AG10803 (cell line): ENCODE measurements at places on chromosomes 4 and X.

DNA sequence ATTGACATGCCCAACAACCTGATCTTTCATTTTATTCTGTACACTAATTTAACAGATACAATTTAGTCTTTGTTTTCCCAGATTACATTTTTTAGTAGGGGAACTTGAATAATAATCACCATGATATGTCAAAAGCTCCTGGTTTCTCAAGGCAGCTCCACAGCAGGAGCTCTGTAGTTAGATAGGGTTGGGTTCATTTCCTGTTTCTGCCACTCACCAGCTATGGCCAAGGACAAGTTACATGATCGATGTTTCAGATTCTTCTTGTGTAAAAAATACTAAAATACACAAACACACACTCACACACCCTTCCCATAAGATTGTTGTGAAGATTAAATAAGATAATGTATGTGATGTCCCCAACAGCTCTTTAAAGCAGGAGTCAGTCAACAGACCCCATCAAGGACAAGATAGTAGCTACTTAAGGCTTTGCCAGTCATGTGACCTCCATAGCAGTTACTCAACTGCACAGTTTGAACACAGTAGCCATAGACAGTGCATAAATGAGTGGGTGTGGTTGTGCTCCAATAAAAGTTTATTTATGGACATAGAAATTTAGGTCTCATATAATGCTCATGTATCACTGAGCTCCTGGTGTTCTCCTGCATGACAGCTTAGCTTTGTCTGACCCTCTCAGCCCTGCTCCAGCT is 18.4 kb downstream of the GUCY1A1 start:
- no peak for DNase-seq

- DNase-seq: peak; percentile 21
These were observed 6.9 kb downstream of the KLHL8 start for GRCh38 chr4:87213421-87214075.

- DNase-seq: no peak
These were observed 555.6 kb upstream of the FRG1 start for GRCh38 chr4:189385098-189385497.

- DNase-seq: no peak
These were observed 422.2 kb downstream of the INPP4B start for GRCh38 chr4:142423861-142424260.

DNA sequence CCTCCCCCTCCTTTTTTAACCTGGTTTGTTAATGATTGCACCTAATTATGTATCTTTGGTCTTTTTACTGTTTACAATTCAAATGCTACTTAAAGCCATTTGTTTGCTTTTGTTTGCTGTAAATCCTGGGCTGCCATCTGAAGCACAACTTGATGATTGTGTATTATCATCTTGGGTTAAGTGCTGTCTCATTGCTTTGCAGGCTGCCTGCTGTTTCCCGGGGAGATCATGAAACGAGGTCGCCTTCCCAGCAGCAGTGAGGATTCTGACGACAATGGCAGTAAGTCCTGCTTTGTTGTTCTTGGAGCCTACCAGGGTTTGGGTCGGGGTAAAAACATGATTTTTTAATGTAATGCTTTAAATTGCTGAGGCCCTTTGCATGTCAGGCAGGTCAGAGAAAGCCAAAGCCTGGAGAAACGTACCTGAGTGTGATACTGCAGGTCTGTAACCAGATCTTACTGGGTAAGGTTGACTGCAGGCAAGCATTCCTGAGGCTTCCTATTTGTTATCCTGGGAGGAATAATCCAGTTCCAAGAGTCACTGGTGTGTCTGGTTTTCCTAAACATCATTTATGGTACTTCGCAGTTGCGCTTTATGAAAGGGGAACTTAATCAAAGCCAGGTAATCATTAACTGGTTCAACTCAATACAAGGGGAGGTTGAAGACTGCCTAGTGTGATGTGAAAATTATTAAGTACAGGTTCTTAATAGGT is 22.2 kb downstream of the JADE1 start:
- DNase-seq: peak; percentile 20

GRCh38 chr4:23224684-23225420 is 532.1 kb downstream of the GBA3 start:
- DNase-seq: no peak

GRCh38 chrX:151929126-151929525 is 16.4 kb downstream of the MAGEA4 start:
- peak; percentile 3 for DNase-seq

DNA sequence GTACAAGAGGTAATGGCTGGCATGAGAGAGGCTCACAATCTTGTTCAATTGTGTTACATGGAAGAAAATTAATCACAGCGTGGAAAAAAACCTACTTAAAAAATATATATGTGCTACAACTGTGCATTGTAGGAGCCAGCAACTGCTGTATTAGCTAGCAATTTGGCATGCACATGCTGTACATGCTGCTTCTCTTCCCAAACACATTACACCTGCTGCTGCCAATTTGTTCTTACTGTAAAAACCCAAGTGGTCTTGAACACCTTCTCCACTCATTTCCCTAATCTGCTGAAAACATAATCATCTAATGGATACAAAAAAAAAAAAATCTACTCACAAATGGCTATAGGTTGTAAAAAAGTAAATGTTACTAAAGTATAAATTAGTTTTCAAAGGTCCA is 264.2 kb downstream of the INPP4B start:
- no peak for DNase-seq

DNA sequence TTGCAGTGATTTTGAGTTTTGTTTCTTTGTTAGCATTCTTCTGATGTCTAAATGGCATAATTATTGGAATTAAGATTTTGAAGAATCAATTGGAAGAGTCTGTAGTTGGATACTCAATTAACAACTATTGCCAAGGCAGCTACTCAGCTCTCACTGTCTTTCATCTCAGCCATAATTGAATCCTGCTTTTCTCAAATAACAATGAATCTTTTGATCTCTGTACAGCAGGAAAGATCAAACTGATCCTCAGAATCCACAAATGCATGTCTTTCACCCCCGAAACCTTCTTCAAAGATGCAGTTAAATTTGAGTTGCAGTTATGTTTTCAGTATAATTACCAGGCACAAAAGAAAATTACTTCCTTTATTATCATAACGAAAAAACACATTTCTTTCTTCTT is 86.2 kb downstream of the MAD2L1 start:
- no peak for DNase-seq

GRCh38 chr4:105060628-105061027 is 86.0 kb upstream of the TET2 start:
- no peak for DNase-seq

- DNase-seq: no peak
These were observed 210.7 kb downstream of the DHX15 start for GRCh38 chr4:24373704-24374103.

DNA sequence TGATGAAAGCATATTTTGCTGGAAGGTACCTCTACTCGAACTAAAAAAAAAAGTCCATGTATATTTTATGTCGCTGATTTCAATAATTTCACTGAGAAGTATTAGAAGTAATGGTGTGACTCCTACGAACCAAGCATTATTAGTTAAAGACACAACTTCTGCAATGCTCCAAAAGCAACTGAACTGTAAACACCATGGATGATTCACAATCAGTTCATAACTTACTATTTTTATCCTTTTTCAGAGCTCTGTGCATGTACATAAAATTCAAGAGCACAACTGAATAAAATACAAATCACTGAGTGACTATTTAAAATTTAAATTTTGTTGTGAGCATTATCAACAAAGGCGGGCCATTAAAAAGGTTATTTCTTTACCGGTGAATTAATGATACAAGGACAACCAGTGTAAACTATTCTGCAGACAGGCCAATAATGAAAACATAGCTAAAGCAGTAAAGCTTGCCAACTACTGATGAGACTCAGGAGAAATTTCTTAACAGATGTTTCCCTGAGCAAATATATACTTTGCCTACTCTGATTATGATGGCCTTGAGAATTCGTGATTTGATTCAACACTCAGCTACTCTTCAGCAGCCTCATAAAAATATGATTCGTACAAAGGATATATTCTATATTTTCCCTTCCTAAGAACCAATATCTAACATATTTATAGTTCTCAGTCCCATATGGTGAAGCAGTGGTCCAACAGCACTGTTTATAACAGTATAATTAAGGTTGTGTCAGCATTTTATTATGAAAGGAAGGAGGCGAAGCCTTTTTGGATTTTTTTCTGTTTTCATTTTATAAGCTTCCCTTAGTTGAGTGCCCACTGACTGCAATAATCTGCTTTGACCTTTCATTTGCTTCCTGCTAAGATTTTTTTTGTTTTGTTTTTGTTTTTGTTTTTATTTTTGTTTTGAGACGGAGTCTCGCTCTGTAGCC is 62.8 kb upstream of the NEIL3 start:
- DNase-seq: peak; percentile 56

- DNase-seq: no peak
These were observed 572.6 kb downstream of the ZNF674 start for GRCh38 chrX:45972636-45973035.

- DNase-seq: no peak
These were observed 247.6 kb downstream of the CBLL2 start for GRCh38 chrX:22520128-22520828.

DNA sequence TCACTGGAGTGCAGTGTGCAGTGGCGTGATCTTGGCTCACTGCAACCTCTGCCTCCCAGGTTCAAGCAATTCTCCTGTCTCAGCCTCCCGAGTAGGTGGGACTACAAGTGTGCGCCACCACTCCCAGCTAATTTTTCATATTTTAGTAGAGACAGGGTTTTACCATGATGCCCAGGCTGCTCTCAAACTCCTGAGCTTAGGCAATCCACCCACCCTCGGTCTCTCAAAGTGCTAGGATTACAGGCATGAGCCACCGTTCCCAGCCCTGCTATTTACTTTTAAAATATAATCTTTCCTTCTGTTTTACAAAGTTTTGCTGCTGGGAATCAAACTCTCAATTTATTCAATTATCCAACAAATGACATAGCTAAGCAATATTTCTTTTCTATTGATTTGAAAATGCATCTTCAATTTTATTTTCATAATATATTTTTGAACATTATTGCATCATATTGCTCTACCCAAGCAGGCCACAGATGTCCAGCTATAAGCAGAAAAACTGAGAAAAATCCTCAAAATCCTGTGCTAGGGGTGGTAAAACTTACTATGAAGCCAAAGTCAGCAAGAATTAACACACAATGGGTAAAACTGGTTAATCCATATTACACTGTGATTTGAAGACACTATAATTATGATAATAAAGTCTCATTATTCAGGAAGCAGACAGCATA is 5.2 kb downstream of the TIFA start:
- DNase-seq: no peak

GRCh38 chrX:124230655-124231450 is 101.6 kb upstream of the TEX13D start:
- DNase-seq: no peak

GRCh38 chrX:23514082-23514481 is 153.2 kb upstream of the PRDX4 start:
- no peak for DNase-seq

- DNase-seq: no peak
These were observed 17.6 kb downstream of the HS6ST2 start for GRCh38 chrX:132940727-132941327.

DNA sequence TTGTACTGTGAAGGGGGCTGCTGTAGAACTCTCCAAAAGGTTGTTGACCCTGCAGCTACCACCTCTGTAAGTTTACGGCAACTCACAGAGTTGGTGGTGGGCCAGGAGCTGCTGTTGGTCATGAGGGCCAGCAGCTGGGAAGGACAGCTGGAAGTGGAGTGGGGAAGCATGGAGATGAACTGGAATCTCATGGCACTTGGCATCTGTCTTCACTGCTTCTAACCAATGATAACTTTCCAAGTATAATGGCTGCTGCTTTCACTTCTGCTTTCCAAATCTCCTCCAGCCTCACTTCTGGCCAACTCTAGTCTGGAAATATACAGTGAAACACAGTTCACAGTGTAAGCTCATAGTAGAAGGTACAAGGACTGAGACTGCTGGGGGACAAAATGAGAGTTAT is 126.5 kb upstream of the INTU start:
- no peak for DNase-seq

DNA sequence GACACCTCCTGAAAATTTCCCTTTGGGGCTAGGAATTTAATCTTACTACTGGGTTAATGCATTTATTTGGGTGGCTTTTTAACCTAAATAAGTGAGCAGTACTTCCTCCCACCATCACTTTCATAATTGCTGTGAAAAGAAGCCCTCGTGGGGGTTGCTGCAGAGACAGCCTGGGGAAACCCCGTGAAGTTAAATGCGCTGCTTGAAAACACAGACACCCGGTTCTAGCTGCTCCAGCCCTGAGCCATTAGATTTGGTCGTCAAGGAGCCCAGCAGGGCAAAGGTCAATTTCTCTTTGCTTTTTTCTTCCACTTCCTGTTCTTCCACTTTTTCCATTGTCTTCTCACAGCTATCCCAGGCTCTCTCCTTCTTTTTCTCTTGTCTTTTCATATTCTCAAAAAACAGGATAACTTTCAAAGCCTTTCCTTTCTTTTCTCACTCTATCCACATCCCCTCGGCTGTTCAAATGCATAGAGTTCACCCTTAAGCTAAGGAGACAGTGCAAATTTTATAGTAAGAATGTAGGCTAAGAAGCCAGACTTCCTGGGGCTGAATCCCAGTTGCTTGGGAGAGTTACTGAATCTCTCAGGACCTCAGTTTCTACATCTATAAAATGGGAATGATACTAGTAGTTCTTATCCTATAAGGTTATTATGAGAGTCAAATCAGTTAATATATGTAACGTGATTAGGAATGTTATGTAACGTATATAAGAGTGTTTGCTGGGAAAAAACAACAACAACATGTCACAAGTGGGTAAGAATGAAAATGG is 91.5 kb upstream of the ZNF827 start:
- DNase-seq: no peak

GRCh38 chrX:27008486-27008885 is 454.7 kb downstream of the PPP4R3C start:
- DNase-seq: no peak

DNA sequence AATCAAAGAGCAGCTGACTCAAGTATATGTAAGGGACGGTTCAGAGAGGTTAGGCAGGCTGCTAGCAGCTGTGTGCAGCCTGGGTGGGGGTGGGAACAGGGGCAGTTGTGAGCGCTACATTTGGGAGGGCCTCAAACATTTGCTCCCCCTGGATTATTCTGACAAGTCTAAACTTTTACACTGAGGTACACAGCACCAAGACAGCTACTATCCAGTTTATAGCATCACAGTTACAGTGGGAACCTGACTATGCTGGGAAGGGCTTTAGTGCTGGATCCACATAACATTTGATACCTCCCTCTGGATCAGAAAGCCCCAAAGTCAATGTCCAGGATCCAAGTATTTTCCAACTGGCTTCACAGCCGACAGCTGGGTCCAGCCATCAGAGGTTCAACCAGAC is 55.8 kb upstream of the GIMD1 start:
- DNase-seq: no peak

- DNase-seq: peak; percentile 7
These were observed 97.5 kb upstream of the GATB start for GRCh38 chr4:151858356-151858755.

- no peak for DNase-seq
These were observed 47.2 kb downstream of the FGFBP1 start for GRCh38 chr4:15891312-15891711.
